NCI-H526 (cell line): ENCODE measurements at places on chromosomes 16 and 17.
A peak's percentile ranks its signal among the peaks of the same experiment; 100 is the strongest.

DNA sequence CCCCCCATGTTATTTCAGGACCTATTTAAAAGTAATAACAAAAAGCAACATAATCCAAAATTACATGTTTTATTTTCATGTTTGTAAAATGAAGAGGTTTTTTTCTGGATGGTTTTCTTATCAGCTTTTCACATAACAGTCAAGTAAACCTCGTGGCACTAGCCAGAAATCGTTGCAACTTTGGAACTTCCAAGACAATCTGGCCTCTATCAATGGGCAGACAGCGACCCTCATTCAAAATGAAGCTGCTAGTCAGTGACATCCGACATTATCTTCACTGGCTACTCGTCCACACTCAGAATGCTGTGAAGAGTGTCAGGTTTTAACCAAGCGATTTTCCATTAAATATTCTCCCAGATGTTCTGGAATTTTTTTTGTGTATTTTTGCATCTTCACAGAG is 22.7 kb downstream of the ZNF652 start:
- DNase-seq: no peak

- peak; percentile 52 for DNase-seq
Measured at GRCh38 chr16:88939972-88940861, 36.8 kb downstream of the CBFA2T3 start.

- DNase-seq: no peak
Measured at GRCh38 chr16:5916711-5917191, 819.2 kb upstream of the EEF2KMT start.

DNA sequence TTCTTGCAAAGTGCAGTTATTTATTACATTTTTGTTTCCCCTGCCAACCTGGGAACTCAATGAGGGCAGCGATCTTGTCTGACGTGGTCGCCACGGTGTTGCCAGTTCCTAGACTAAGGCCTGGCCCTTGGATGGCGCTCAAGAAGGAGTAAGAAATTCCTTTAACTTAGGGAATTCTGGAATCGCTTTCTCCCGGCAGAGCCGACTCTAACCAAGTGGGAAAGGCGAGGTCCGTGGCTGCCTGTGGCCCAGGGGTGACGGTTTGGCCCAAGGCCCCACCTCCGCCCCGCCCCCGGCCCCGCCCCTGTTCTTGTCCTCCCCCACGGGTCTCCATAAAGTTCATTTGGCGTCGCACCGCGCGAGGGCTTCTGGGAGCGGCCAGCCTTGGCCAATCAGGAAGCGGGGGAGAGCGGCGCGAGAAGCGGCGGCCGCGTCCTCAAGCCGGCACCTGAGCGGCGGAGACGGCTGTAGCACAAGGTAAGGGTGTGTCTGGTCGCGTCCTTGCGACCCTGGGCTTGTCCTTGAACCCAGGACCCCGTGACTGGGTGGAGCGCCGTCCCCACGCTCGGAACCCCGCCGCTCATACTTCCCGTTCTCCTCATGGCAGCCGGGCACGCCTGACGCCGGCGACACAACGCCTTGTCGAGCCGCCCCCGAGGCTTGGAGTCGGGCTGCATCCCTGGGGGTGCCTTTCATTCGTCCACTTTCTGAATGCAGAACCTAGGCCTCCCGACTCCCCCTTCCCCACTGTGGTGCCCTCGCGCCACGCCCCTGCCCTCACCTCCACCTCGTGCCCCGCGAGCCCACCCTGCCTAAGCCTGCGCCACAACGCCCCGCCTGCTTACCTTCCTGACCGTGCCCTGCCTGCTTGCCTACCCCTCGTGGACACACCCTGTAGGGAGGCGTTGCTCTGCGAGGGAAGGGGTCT is at the start of gene NUP93:
Gene NUP93 (plus strand): TSS at position 395 of the 928 bp plus-strand sequence. CDS start 18,119 bp downstream, outside the sequence.
- DNase-seq: peak; percentile 66

DNA sequence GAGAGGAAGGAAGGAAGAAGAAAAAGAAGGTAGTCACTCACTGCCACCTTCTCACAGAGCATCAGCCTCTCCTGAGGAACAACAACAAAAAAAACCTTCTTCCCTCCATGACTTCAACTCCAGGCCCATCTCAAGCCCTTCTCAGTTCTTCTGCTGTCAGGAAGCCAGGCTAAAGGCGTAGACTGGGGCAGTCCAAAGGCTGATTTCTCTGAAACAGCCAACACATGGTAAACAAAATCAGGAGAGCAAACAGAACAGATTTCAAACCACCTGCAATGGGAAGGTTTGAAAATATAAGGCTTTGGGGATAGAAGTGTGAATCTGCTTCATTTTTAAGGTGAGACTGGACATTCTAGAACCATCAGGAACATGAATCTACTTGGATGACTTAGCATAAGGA is 157.3 kb upstream of the DNAH9 start:
- DNase-seq: no peak

- no peak for DNase-seq
Measured at GRCh38 chr17:57211543-57211942, 44.8 kb upstream of the MSI2 start.

GRCh38 chr16:7405166-7405565 is 72.5 kb downstream of the RBFOX1 start:
- peak; percentile 82 for DNase-seq

GRCh38 chr16:84258266-84258665 is 18.5 kb upstream of the KCNG4 start:
- DNase-seq: no peak

DNA sequence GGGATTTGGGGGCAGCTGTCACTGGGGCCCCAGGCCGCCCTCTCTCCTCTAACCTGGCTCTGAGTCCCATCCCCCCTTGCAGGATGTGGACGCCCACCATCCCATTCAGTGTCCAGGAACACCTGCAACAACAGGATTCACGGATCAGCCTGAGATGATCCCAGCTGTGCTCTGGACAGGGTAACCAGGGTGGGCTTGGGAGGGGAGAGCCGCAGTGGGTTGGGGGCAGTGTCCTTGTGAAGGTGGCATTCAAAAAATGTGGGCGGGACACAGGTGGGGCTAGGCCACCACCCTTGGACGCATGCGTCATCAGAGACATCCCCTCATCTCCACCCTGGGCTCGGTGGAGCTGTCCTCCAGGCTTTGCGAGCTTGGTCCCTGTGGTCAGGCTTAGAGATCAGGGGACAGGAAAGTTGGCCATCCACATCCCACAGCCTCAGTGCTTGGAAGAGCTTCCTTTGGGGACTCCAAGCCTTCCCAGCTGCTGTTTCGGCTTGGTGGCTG is 19.1 kb downstream of the DEXI start:
- DNase-seq: no peak

- no peak for DNase-seq
Measured at GRCh38 chr16:49505556-49505955, 132.0 kb downstream of the C16orf78 start.

- no peak for DNase-seq
Measured at GRCh38 chr17:13256545-13256944, 238.7 kb upstream of the ELAC2 start.

GRCh38 chr17:46979147-46979863 is at the start of gene RPRML:
RPRML (minus strand) TSS chr17:46979253; CDS start chr17:46979007, 246 bp downstream.
- DNase-seq: peak; percentile 79

DNA sequence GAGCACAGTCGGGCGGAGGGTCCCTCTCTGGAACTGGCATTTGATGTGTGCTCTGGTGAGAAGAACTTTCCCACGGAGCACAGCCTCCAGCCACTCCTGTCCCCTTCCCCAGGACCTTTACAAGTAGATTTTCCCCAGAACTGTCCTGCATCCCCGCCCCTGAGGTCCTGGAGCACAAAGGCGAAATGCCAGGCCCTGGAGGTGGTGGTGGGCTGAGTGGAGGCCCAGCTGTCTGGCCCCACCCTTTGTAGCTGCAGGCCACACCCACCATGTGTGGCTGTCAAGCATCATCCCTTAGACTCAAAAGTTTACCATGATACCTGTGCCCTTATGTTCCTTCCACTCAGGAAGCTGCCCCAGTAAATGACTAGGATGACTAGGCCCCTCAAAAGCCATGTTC is 37.7 kb downstream of the PLD6 start:
- no peak for DNase-seq

GRCh38 chr17:43389046-43389947 is 9.5 kb upstream of the ARL4D start:
- peak; percentile 84 for DNase-seq

- no peak for DNase-seq
Measured at GRCh38 chr16:759110-759910, 1.2 kb upstream of the MSLN start.

DNA sequence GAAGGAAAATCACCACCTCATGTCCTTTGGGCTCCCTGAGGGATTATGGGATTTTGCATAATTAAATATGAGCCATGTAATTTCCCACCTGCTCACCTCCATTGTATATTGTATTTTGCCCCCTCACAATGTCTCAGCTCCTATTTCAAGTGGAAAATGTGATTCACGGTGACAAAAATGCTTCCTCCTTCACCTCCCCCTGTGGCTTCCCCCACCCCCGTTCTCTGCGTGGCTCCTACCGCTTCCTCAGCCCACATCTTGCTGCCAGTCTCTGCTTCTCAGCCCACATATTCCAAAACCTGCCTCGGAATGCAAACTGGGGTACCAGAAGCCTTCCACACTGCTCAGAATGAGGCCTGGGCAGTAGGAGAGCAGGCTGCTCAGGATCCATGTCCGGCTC is 394.5 kb upstream of the C16orf82 start:
- DNase-seq: peak; percentile 17

DNA sequence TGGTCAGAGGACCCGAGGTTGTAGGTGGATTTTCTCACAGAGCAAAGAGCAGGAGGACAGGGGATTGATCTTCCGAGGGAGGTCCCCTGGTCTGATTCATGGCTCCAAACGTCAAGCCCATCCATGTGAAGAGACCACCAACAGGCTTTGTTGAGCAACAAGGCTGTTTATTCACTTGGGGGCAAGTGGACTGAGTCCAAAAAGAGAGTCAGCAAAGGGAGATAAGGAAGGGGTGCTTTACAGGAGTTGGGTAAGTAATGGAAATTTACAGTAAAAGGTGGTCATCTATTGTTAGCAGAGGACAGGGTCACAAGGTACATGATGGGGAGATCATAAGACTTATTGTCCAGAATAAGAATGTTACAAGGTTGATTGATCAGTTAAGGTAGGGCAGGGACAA is 2285.8 kb downstream of the TP53TG3F start:
- no peak for DNase-seq

- no peak for DNase-seq
Measured at GRCh38 chr16:73166441-73166851, 118.5 kb upstream of the ZFHX3 start.

DNA sequence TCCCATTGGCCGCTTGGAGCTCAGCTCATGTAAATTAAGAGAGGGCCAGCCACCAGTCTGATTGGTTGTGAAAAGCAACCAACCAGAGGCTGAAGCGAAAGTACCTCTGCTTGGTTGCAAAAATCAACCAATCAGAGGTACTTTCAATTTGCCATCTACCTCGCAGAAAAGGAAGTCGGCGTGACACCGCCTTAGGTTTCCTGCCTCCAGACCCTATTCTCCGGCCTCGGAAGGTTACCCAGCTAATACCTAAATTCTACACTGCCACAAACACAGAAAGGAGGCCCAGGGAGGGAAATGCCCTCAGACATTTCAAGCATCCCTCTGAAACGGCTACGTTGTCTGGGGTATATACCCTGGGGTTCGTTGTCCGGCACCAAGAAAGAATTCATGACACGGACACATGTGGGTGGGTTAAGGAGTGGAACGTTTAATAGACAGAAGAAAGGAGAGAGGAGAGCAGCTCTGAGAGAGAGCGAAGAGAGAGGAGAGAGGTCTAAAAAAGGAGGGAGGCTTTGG is 481.3 kb downstream of the TMEM114 start:
- DNase-seq: no peak

GRCh38 chr16:46850619-46851555 is 19.9 kb upstream of the C16orf87 start:
- no peak for DNase-seq

DNA sequence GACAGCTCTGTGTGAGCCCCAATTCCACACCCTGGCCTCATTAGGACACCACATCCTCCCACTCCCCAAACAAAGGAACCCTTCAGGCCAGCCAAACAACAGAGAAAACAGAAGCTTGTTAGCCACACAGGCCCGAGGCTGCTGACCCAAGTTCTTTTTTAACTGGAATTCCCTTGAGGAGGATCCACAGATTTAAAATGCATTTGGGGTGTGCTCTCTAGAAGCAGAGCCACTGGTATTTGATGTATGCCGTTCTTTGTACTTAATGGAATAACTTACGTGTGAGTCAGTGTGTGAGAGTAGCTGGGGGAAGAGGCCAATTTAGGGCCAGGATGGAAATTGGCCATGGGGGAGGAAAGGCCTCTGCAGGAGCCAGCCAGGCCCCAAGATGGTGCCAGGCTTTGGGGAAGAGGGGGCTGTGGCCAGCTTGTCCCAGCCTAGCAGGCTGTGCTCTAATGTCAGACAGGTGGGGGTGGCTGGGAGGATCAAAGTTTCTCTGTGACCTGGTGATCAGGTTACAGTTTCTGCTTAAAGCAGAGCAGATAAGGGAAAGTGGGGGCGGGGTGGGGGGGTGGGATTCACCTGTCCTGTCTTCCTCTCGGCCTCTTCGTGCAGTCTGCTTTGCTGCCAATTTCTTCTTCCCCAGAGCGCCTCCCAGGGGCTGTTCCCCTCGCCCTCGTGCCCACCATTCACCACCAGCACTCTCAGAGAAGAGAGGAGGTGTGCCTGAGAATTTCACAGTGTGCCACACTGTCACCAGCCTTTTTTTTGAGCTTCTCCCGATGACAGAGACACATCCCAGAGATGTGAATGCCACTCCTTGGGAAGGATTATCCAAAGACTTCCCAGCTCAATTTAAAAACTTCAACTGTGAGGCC is 50.8 kb downstream of the TOM1L2 start:
- DNase-seq: no peak

DNA sequence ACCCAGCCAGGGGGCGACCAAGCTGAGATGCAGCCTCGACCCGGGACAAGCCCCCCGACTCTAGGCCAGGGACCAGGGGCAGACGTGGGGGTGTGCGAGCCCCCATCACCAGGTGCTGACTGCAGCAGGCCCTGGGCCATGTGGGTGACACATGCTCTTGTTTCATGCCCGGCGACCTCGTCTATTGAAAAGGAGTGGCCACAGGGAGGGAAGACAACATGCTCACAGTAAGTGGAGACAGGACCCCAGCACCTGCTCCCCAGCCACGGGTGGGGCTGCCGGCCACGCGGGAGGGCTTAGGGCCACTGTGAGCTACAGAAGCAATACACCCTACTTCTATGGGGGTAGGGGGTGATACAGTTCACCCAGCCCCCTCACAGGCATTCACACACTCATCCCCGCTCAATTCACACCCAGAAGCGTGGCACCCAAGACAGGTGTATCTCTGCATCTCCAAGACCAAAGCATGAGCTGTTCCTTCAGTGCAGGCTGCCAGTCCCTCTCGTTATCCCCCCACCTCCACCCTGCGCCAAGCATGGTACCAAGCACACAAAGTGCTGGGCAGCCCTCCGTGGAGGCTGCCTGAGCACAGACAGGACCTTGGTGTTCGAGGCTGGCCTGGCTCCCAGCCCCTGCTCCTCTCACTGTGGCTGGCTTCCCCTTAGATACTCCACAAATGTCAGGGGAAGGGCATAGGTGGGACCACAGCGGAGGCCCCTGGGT is 13.6 kb downstream of the VASN start:
- DNase-seq: no peak
